ENCODE measurements at places on chromosomes 1 and 21. TPM values are rescaled to one million over a fixed set of nuclear protein-coding genes. Genes with fewer than 3 reads are reported as not detected.

PGD gene
- total RNA-seq = 100 TPM

ZNHIT6 gene
- total RNA-seq = 12.0 TPM

PTPN14 gene
- total RNA-seq = 24.3 TPM

WDR77 gene
- total RNA-seq = 50.8 TPM

UQCRHL gene
- total RNA-seq = 1.5 TPM

PGLYRP4 gene
- 3.9 TPM for total RNA-seq

S100A2 gene
- 470 TPM for total RNA-seq

ANKRD65 gene
- 3.2 TPM for total RNA-seq

- H3K27ac ChIP-seq = no peak overlapping the region
- no peak for DNase-seq
- H3K4me1 ChIP-seq = no peaks in the 10 kb centered on the region
- no peaks in the 10 kb centered on the region for H3K36me3 ChIP-seq
- H3K4me3 ChIP-seq = no peak overlapping the region
Measured at GRCh38 chr1:15139654-15140350, 13.7 kb upstream of the TMEM51 start.

- H3K4me3 ChIP-seq = no peak overlapping the region
- H3K27ac ChIP-seq = no peak overlapping the region
- DNase-seq = no peak
- no peaks in the 10 kb centered on the region for H3K36me3 ChIP-seq
- no peaks in the 10 kb centered on the region for H3K4me1 ChIP-seq
Measured at GRCh38 chr1:198373376-198373775, 167.1 kb downstream of the ATP6V1G3 start.

- DNase-seq = no peak
- no peak overlapping the region for H3K4me3 ChIP-seq
Measured at GRCh38 chr1:192698731-192699130, 62.8 kb downstream of the RGS13 start.

- no peak for DNase-seq
- H3K27me3 ChIP-seq = no peaks in the 10 kb centered on the region
- H3K4me3 ChIP-seq = no peak overlapping the region
- no peak overlapping the region for H3K27ac ChIP-seq
- peaks cover 7% of the 10 kb centered on the region for H3K4me1 ChIP-seq
- no peaks in the 10 kb centered on the region for H3K36me3 ChIP-seq
Measured at GRCh38 chr1:10906866-10907519, 105.5 kb upstream of the TARDBP start.

GRCh38 chr1:31977385-31978131 is 36.1 kb upstream of the KHDRBS1 start:
- H3K36me3 ChIP-seq = no peaks in the 10 kb centered on the region
- no peak for DNase-seq
- H3K27me3 ChIP-seq = no peaks in the 10 kb centered on the region
- peaks cover 19% of the 10 kb centered on the region for H3K4me1 ChIP-seq
- H3K4me3 ChIP-seq = no peak overlapping the region

GRCh38 chr1:223140611-223141405 is 2.2 kb downstream of the TLR5 start:
- peaks cover 69% of the 10 kb centered on the region for H3K4me1 ChIP-seq
- H3K27me3 ChIP-seq = no peaks in the 10 kb centered on the region
- H3K27ac ChIP-seq = peak overlapping the region; percentile 86
- DNase-seq = no peak
- H3K4me3 ChIP-seq = no peak overlapping the region
- H3K36me3 ChIP-seq = no peaks in the 10 kb centered on the region

GRCh38 chr1:85325920-85326319 is 49.5 kb upstream of the BCL10 start:
- H3K4me1 ChIP-seq = peaks cover 13% of the 10 kb centered on the region
- no peaks in the 10 kb centered on the region for H3K36me3 ChIP-seq
- no peaks in the 10 kb centered on the region for H3K27me3 ChIP-seq

GRCh38 chr21:46061518-46061917 is 36.4 kb upstream of the COL6A2 start:
- no peaks in the 10 kb centered on the region for H3K36me3 ChIP-seq
- no peaks in the 10 kb centered on the region for H3K27me3 ChIP-seq
- H3K27ac ChIP-seq = peak overlapping the region; percentile 90
- peak; percentile 84 for DNase-seq
- no peak overlapping the region for H3K4me3 ChIP-seq

DNA sequence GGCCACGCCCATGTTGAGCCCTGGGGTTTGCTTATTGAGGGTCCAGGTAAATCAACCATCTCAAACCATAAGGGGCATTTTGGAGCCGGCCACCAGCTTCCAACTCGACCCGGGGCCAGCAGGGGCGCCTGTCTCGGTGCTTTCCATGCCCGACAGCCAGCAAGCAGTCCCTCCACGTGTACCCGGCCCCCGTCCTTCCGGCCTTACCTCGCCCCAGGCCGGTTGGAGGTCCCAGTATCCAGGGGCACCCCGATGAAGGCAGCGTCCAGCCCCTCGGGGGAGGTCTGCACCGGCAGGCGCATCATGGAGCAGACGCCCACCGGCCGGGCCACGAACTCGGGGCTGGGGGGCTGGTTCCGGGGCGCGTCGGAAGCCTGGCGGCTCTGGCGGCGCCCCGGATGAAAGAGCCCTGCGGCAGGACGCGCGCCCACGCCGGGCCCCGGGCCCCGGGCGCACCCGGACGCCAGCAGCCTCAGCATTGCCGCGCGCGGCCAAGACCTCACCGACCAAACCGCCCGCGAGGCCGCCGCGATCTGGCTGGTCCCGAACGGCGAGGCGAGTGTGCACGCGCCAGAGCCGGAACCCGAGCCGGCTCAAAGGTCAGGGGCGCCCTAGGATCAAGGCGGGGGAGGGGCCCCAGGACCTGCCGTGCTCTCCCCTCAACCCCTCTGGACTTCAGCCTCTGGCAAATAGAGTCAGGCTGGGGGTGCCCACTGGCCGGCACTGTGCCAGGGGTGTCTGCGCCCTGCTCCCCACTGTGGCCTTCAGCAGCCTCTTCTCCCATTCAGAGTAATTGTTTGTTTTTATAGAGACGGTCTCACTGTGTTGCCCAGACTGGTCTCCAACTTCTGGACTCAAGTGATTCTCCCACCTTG is at the start of gene AGMAT:
Gene AGMAT, minus strand, starts transcription at position 563 of the 875 bp plus-strand sequence. Its CDS starts 84 bp downstream, at position 479.
- H3K27ac ChIP-seq = no peak within 1 kb of the TSS
- peak within 1 kb of the TSS; percentile 47 for H3K4me3 ChIP-seq
- no peaks in the 10 kb centered on the region for H3K36me3 ChIP-seq
- H3K4me1 ChIP-seq = peaks cover 12% of the 10 kb centered on the region
- no peaks in the 10 kb centered on the region for H3K27me3 ChIP-seq
- DNase-seq = no peak

DNA sequence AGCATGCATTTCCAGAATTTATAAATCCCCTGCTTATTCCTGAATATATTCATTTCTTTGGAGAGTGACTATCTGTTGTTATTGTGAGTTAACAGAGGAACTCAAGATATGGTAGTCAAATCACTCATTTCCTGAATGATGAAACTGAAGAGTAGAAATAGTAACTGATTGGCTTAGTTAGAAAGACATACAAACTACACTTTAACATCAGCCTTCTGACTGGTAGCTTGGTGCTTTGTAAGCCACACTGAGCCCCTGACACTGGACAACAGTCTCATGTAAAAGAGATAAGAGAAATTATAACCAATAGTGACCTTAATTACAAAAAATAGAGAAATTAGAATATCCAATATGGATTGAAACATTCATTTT is 4.8 kb downstream of the GBP7 start:
- H3K4me1 ChIP-seq = no peaks in the 10 kb centered on the region
- H3K4me3 ChIP-seq = no peak overlapping the region
- H3K36me3 ChIP-seq = no peaks in the 10 kb centered on the region
- H3K27me3 ChIP-seq = no peaks in the 10 kb centered on the region
- no peak for DNase-seq

DNA sequence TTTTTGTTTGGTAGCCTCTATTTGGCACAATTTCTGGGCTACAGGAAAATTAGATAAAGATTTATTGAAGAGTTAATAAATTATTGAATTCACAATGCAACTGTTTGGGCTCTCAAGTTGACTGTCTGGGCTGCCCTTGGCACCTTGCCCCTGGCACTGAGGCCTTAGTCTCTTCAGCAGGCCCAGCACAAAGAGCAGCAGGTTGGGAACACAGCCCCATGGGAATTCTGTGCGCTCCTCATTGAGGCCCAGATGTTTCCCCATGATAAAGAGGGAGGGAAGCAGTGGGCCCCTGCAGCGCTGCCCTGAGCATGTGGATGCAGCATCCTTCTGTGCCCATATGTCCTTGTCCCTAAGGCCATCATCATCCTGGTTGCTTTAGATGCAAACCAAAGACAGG is 2.9 kb downstream of the CRNN start:
- no peak overlapping the region for H3K27ac ChIP-seq
- H3K4me3 ChIP-seq = no peak overlapping the region
- H3K36me3 ChIP-seq = no peaks in the 10 kb centered on the region
- H3K4me1 ChIP-seq = no peaks in the 10 kb centered on the region
- DNase-seq = no peak

GRCh38 chr1:35864813-35865212 is 18.2 kb upstream of the AGO1 start:
- H3K27me3 ChIP-seq = no peaks in the 10 kb centered on the region
- H3K4me1 ChIP-seq = no peaks in the 10 kb centered on the region
- DNase-seq = no peak
- H3K27ac ChIP-seq = no peak overlapping the region
- H3K36me3 ChIP-seq = no peaks in the 10 kb centered on the region

DNA sequence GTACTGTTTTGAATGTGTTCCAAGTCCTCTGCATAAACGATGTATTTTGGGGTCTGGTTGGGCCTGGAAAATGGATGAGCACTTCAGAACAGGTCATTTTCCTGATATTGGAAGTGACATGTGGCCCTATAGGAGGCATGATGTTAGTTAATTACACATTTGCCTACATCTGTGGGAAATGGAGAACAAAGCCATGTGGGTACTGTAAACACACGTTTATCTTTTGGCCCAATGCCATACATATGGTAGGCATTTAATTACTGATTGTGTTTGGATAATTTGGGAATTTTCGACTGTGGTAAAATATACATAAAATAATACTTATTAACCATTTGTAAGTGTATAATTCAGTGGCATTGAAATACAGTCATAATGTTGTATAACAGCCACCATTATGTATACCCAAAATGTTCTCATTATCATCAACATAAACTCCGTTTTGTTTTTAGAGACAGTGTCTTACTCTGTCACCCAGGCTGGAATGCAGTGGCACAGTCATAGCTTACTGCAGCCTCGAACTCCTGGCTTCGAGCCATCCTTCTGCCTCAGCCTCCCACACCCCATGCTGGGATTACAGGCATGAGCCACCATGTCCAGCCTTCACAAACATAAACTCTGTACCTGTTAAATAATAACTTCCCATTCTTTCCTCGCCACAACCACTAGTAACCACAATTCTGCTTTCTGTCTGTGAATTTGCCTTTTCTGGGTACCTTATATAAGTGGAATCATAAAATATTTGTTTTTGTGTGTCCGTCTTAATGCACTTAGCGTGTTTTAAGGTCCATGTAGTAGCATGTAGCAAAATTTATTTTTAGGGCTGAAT is 11.9 kb upstream of the RNPEP start:
- no peak overlapping the region for H3K4me3 ChIP-seq
- no peak for DNase-seq
- H3K4me1 ChIP-seq = no peaks in the 10 kb centered on the region
- H3K27ac ChIP-seq = no peak overlapping the region
- peaks cover 44% of the 10 kb centered on the region for H3K36me3 ChIP-seq

DNA sequence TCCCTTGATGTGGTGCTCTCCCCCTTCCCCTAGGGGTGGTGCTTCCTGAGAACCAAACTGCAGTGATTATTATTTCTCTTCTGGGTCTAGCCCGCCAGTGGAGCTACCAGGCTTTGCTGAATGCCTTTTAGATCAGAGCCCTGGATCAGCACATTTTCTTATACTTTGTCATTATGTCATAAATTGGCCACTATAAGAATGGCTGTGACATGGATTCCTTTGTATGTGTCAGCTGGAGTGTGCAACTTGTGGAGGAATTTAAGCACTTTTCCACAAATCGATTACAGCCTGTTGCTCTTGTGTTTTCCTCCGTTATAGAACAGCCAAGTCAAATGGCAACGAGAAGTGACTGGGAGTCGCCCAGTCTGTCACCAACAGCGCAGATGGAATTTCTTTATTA is 273.3 kb downstream of the DUSP10 start:
- H3K27me3 ChIP-seq = no peaks in the 10 kb centered on the region
- H3K27ac ChIP-seq = no peak overlapping the region
- no peaks in the 10 kb centered on the region for H3K36me3 ChIP-seq
- H3K4me3 ChIP-seq = no peak overlapping the region
- no peaks in the 10 kb centered on the region for H3K4me1 ChIP-seq
- DNase-seq = no peak

- H3K4me1 ChIP-seq = no peaks in the 10 kb centered on the region
- H3K36me3 ChIP-seq = no peaks in the 10 kb centered on the region
- H3K4me3 ChIP-seq = no peak overlapping the region
- no peak for DNase-seq
- H3K27me3 ChIP-seq = no peaks in the 10 kb centered on the region
Measured at GRCh38 chr1:232329103-232329813, 300.7 kb downstream of the SIPA1L2 start.

DNA sequence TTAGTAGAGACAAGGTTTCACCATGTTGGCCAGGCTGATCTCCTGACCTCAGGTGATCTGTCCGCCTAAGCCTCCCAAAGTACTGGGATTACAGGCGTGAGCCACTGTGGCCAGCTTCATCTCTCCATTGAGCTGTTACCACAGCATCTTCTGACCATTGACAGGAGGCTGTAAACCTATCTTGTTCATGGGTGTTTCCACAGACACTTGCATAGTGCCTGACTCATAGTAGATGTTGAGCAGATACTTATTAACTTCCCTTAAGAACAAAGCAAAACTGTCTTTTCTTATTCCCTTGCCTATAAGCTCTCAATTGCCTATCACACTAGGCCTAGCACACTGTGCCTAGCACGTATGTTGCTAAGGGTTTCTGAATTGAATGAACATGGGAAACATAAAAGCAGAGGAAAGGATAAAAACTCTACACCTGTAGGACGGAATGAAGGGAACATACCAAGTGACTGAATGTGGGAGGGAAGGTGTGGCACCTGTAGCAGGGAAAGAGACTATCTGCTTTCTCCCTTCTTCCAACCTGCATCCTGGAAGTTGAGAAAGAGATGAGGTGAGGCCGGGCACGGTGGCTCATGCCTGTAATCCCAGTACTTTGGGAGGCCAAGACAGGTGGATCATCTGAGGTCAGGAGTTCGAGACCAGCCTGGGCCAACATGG is 1.2 kb upstream of the C1orf54 start:
- no peak for DNase-seq
- no peaks in the 10 kb centered on the region for H3K27me3 ChIP-seq
- H3K27ac ChIP-seq = no peak overlapping the region
- H3K4me1 ChIP-seq = peaks cover 33% of the 10 kb centered on the region

Measured in vagina (tissue), 2 donors.